ENCODE measurements at places on chromosomes 11 and 22. TPM values are rescaled to one million over a fixed set of nuclear protein-coding genes. Genes with fewer than 3 reads are reported as not detected.

DNA sequence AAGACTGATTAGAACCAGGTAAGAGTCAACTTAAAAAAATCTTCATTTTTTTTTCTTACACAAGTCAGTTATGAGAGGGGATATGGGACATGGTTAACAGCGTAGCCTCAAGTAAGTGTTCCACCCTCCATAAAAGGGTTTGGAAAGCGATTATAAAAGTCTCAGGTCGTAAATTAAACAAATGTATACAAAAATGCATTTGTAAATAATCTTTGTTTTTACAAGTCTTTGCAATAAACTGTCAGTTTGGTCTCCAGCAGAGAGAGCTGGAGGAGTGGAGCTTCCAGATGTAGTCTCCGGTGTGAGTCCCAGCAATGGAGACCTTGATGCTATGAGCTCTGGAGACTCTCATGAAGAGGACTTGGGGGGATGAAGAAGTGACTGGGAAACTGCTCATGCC is 99.8 kb upstream of the TP53AIP1 start:
- H3K27ac ChIP-seq = no peak overlapping the region
- no peak for DNase-seq
- H3K4me3 ChIP-seq = no peak overlapping the region
- H3K36me3 ChIP-seq = no peaks in the 10 kb centered on the region
- H3K27me3 ChIP-seq = no peaks in the 10 kb centered on the region

DNA sequence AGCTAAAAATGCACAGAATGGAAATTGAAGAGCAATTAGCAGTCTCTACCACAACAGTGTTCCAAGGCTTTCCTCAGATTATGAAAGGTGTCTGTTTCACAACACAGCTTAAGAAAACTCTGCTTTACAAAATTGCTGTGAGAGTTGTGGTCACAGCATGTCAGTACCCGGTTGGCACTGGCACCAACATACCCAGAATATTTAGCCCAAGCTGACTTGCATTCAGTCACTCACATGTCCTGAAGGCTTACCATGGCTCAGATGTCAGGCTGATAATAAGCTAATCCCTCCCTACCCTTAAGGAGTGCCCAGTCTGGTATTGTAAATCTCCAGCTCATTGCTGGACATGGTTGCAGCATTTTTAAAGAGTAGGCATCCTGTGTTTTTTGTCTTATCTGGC is 14.9 kb downstream of the NCR3LG1 start:
- H3K4me3 ChIP-seq = no peak overlapping the region
- no peaks in the 10 kb centered on the region for H3K27me3 ChIP-seq
- no peaks in the 10 kb centered on the region for H3K4me1 ChIP-seq
- no peaks in the 10 kb centered on the region for H3K36me3 ChIP-seq

- H3K27ac ChIP-seq = no peak within 1 kb of the TSS
- no peaks in the 10 kb centered on the region for H3K27me3 ChIP-seq
- H3K4me3 ChIP-seq = peak within 1 kb of the TSS; percentile 30
- no peaks in the 10 kb centered on the region for H3K36me3 ChIP-seq
Observed at GRCh38 chr22:50577987-50578775, at the start of gene CPT1B. TSS of gene CPT1B (minus strand) at chr22:50578427. CDS start at chr22:50577915, 512 bp downstream.

GRCh38 chr11:134132808-134133207 is 63.9 kb downstream of the JAM3 start:
- H3K27ac ChIP-seq = no peak overlapping the region
- H3K4me1 ChIP-seq = no peaks in the 10 kb centered on the region
- no peak for DNase-seq
- H3K4me3 ChIP-seq = no peak overlapping the region
- H3K27me3 ChIP-seq = no peaks in the 10 kb centered on the region
- H3K36me3 ChIP-seq = no peaks in the 10 kb centered on the region

Gene GUCY1A2
- 0.67 TPM for total RNA-seq

All from Peyer's patch (tissue), 4 donors.